ENCODE measurements at places on chromosomes 7 and 10. TPM values are rescaled to one million over a fixed set of nuclear protein-coding genes. Genes with fewer than 3 reads are reported as not detected.

The SLC39A12 gene
- total RNA-seq: not detected

The CADPS2 gene
- total RNA-seq: 11.7 TPM

The DLX6 gene
- total RNA-seq: 0.21 TPM

The NPSR1 gene
- total RNA-seq: not detected

The AQP1 gene
- total RNA-seq: 0.91 TPM

The IFIT1B gene
- not detected for total RNA-seq

The HSPA12A gene
- total RNA-seq: 13.9 TPM

The BMPR1A gene
- total RNA-seq: 69.4 TPM

The IDI1 gene
- total RNA-seq: 54.0 TPM

The UTF1 gene
- total RNA-seq: 1.9 TPM

The LMOD2 gene
- not detected for total RNA-seq

DNA sequence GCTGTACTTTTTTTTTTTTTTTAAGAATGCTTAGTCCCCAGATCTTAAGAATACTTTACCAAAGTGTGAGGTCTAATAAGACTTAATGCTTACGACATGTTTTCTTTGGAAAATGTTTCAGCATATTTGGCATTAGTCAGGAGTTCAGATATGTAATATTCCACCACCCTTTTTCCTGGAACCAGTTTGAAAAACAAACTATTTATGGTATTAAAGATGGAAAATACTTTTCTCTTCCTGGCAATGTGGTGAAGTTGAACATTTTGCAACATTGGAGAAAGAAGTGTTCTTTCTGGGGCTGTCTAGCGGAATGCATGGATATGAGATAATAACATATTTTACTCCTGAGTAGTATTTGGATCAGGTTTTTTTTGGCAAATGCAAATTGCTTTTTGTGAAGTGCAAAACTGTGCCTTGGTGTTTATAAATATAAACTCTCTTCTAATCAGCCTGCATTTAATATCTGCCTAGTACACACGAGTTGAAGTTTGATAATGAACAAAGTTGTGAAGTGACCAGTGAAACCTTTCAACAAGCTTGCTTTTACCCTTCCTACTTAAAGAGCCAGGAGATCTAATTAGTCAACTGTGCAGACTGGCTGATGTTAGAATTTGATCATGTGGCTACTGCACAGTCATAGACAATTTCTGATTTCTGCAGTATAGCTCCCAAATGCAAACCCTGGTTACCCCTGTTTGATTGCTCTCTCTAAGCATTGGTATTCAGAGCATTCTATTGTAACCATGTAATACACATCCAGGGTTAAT lies 20.9 kb downstream of the MAP3K8 start:
- H3K36me3 ChIP-seq: peaks cover 92% of the 10 kb centered on the region
- no peak overlapping the region for H3K4me3 ChIP-seq
- no peaks in the 10 kb centered on the region for H3K4me1 ChIP-seq
- H3K27me3 ChIP-seq: no peaks in the 10 kb centered on the region

DNA sequence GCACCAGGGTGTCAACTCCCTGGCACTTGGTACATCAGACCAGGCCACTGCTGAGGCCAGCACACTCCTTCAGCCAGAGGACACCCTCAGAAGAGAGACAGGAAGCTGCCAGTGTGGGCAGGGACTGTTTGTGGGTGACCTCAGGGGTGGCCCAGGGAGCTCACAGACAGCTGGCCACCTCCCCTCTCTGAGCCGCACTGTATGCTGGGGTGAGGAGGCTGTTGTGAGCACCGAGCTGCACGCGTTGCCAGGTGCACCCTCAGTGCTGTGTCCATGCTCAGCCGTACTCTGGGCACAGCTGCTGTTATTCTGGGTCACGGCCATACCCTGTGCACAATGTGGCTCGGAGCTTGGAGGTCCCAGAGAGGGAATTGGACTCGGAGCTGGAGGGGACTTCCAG lies 61.5 kb upstream of the NANOS1 start:
- H3K27me3 ChIP-seq: no peaks in the 10 kb centered on the region
- H3K27ac ChIP-seq: no peak overlapping the region
- DNase-seq: peak; percentile 33

DNA sequence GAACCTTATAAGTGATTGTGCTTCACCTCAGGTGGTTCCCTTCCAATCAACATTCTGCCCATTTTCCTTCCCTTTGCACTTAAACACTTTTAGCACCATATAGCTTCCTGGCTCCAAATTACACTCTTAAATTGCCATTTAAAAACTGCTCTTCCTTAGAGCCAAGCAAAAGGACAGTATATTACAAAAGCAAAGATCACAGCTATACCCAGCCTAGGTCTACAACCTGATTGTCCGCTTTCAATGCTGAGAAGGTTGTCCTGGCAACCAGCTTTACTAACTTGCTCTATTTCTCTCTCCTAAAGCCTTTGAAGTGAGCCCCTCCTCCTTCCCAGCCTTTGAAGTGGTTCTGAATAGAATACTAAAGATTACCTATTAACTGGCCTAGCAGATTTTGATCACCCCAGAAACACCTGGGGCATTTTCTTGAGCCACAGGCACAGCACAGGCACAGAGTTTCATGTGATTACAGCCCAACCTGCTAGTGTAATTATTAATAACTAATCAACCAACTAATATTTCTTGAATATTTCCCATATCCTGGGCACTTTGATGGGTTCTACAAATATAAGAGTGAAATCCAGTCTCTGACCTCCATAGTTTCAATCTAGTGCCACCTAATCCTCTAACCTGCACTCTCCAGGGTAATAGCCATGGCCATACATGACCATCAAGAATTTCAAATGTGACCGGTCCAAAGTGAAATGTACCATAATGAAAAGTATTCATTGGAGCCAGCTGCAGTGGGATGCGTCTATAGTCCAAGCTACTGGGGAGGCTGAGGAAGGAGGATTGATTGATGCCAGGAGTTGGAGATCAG lies 63.6 kb upstream of the TRIM24 start:
- no peaks in the 10 kb centered on the region for H3K36me3 ChIP-seq
- H3K4me3 ChIP-seq: no peak overlapping the region
- H3K4me1 ChIP-seq: peaks cover 5% of the 10 kb centered on the region
- DNase-seq: peak; percentile 70
- H3K27ac ChIP-seq: no peak overlapping the region
- H3K27me3 ChIP-seq: no peaks in the 10 kb centered on the region

GRCh38 chr7:98661607-98662006 lies 44.5 kb downstream of the NPTX2 start:
- H3K27ac ChIP-seq: no peak overlapping the region
- H3K4me1 ChIP-seq: no peaks in the 10 kb centered on the region
- DNase-seq: no peak
- no peaks in the 10 kb centered on the region for H3K27me3 ChIP-seq
- no peak overlapping the region for H3K4me3 ChIP-seq
- H3K36me3 ChIP-seq: no peaks in the 10 kb centered on the region

DNA sequence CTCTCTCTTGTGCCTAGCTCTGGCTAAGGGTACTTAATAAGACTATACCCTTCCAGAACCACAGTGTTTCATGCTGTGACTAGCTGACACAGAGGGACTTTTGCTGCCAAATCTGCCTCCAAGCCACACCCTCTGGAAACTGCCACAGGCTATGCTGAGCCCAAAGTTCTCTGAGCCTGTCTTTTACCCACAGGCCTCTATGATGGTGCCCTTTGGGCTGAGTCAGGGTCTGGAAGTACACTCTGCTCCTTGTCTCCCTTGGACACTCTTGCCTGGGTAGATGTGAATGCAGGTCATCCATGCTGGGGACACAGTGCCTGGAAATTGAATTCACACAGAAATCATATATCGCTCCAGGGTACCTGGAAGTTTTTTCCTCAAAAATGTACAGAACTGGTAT lies 22.6 kb downstream of the DYDC1 start:
- H3K36me3 ChIP-seq: no peaks in the 10 kb centered on the region
- DNase-seq: no peak
- H3K4me1 ChIP-seq: no peaks in the 10 kb centered on the region
- no peak overlapping the region for H3K4me3 ChIP-seq
- H3K27me3 ChIP-seq: no peaks in the 10 kb centered on the region
- no peak overlapping the region for H3K27ac ChIP-seq

DNA sequence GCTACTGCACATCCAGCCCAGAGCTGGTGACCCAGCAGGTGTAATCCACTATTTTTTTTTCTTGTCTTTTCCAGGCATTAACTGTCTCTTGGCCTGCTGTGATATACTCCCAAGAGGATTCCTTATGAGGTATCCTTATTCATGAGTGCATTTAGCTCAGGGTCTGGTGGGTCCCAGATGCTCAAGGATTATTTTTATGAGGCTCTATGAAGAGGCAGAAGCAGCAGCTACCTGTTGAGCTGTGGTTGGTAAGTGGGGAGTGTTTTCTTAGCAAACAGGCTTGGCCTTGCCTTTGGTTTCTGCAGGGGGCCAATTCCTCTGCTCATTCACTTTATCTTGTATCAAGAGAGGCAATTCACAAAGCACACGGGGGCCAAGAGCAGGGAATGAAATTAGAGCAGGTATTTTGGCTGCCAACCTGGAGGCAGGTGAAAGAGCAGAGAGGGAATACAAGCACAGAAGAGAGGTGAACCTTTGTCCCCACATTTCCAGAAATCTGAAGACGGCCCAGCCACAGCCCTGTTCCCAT lies 221.6 kb downstream of the TMEM178B start:
- DNase-seq: no peak
- no peaks in the 10 kb centered on the region for H3K36me3 ChIP-seq
- H3K4me1 ChIP-seq: no peaks in the 10 kb centered on the region
- no peak overlapping the region for H3K27ac ChIP-seq
- peaks cover 4% of the 10 kb centered on the region for H3K27me3 ChIP-seq

- H3K4me1 ChIP-seq: no peaks in the 10 kb centered on the region
- no peaks in the 10 kb centered on the region for H3K27me3 ChIP-seq
- H3K36me3 ChIP-seq: peaks cover 8% of the 10 kb centered on the region
- DNase-seq: no peak
- H3K4me3 ChIP-seq: no peak overlapping the region
These were observed 21.2 kb downstream of the ESYT2 start for GRCh38 chr7:158808126-158808525.

DNA sequence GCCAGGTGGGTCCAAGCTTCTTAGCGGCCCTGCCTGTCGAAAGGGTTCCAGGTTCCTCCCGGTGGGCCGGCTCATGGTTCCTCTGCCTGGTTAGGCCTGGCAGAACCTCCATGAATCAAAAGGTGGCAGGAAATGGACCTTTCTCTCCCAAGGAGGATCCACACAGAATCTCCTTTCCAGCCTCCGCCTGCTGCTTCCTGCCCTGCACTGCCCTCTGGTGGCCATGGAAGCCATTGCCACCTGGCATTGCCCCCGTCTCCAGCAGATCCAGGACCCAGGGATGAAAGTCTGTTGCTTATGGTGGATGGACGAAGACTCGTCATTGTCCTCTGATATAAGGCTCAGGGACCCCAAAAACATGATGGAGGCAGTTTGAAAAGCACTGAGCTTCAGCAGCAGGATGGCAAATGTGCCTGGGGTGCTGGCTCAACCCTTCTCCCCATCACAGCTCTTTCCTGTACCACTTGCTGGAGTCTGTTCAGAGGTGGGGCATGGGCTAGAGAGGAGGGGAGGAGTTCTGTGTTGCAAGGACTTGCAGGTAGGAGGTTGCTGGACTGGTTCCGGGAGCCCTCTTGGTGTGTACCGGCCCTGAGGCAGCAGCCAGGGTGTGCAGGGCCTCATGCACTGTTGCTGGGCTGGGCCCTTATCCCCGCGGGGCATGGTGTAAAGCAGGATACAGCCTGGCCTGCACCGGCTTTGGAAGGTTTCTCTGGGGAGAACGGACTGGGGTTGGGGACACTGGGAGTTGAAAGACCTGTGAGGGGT lies 11.3 kb upstream of the INMT start:
- H3K4me3 ChIP-seq: no peak overlapping the region
- H3K27ac ChIP-seq: no peak overlapping the region
- peak; percentile 95 for DNase-seq
- no peaks in the 10 kb centered on the region for H3K27me3 ChIP-seq
- no peaks in the 10 kb centered on the region for H3K4me1 ChIP-seq

DNA sequence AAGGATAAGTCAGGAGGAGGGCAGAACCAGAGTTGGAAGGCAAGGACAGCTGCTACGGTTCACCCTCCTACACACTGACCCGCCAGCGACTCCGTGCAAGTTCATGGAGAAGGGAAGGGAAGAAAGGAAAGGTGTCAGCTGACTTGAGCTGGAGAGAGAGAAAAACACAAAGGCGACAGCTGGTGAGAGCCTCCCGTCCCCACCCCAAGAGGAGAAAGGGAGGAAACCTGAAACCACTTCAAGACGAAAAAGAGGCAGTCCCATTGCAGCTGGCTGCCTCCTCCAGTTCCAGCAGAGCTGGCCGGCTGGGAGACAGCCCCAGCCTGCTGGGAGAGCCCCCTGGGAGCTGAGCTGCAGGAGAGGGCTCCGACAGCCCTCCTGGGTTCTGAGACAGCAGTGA lies 75.2 kb downstream of the PARD3 start:
- peak; percentile 91 for DNase-seq
- H3K27me3 ChIP-seq: no peaks in the 10 kb centered on the region
- H3K27ac ChIP-seq: peak overlapping the region; percentile 85
- H3K36me3 ChIP-seq: no peaks in the 10 kb centered on the region
- peaks cover 11% of the 10 kb centered on the region for H3K4me1 ChIP-seq
- H3K4me3 ChIP-seq: peak overlapping the region; percentile 75

GRCh38 chr7:41771717-41772116 lies 68.8 kb upstream of the INHBA start:
- no peaks in the 10 kb centered on the region for H3K27me3 ChIP-seq
- no peak overlapping the region for H3K27ac ChIP-seq
- H3K4me1 ChIP-seq: no peaks in the 10 kb centered on the region
- no peak overlapping the region for H3K4me3 ChIP-seq
- DNase-seq: peak; percentile 71

DNA sequence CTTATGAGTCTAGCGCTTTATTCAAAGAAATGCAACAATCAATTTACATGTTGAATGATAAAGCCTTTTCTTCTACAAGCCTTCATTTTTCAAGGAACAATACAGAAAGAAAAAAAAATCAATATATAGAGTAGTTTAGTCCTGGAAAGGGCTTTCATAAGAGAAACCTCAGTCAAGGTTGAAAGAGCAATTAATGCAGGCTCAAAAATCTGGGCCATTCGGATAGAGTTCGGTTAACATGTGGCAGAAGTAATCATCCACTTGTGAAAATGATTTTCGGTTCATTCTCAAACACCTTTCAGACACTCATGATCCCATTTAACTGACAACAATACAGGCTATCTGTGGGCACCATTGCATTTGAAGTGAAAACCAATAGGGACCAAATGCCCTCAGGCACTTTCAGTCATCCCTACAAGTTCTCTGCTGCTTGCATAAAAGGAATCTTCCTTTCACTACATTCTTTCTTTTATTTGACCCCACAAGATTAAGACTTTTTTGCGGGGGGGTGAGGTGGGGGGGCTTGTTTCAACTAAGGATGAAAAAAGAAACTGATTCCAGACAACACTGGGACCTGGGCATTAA lies 177.9 kb downstream of the RNF133 start:
- H3K36me3 ChIP-seq: no peaks in the 10 kb centered on the region
- H3K27me3 ChIP-seq: no peaks in the 10 kb centered on the region
- H3K4me3 ChIP-seq: no peak overlapping the region

- DNase-seq: no peak
- H3K4me3 ChIP-seq: no peak overlapping the region
- no peaks in the 10 kb centered on the region for H3K27me3 ChIP-seq
- no peaks in the 10 kb centered on the region for H3K36me3 ChIP-seq
These were observed 563.4 kb downstream of the ACTR3B start for GRCh38 chr7:153322991-153323390.

GRCh38 chr7:32511791-32512190 lies 16.5 kb downstream of the AVL9 start:
- H3K27me3 ChIP-seq: no peaks in the 10 kb centered on the region
- no peak for DNase-seq
- peaks cover 45% of the 10 kb centered on the region for H3K36me3 ChIP-seq
- H3K27ac ChIP-seq: no peak overlapping the region
- H3K4me1 ChIP-seq: no peaks in the 10 kb centered on the region

- peak; percentile 59 for DNase-seq
- no peak overlapping the region for H3K4me3 ChIP-seq
- H3K27me3 ChIP-seq: peaks cover 49% of the 10 kb centered on the region
- H3K4me1 ChIP-seq: no peaks in the 10 kb centered on the region
- no peak overlapping the region for H3K27ac ChIP-seq
- H3K36me3 ChIP-seq: no peaks in the 10 kb centered on the region
These were observed 168.6 kb downstream of the LRMDA start for GRCh38 chr10:75599875-75600648.

Data from endodermal cell (in vitro differentiated cells).